ENCODE measurements at places on chromosomes 3 and 15.

GRCh38 chr15:63462088-63462487 is 42.3 kb upstream of the USP3 start:
- no peak for DNase-seq

- DNase-seq: no peak
Observed at GRCh38 chr3:106067711-106068110, 198.9 kb upstream of the CBLB start.

DNA sequence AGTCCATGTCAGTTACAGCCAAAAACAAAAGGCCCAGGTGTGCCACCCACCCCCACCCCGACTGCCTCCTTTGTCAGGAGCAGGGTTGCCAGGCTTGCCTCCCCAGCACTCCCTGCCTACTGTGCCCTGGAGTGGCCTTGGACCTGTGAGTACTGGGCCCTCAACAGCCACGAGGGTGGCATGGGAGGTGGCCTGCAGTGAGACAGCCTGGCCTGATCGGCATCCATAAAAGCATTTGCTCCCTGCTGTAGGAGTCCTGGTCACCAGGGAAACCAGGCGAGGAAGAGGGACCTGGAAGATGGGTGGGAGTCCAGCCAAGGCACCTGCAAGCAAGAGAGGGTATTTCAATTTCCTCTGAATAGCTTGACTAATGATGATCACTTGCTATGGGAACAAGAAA is 56.4 kb upstream of the KCNMB2 start:
- no peak for DNase-seq

DNA sequence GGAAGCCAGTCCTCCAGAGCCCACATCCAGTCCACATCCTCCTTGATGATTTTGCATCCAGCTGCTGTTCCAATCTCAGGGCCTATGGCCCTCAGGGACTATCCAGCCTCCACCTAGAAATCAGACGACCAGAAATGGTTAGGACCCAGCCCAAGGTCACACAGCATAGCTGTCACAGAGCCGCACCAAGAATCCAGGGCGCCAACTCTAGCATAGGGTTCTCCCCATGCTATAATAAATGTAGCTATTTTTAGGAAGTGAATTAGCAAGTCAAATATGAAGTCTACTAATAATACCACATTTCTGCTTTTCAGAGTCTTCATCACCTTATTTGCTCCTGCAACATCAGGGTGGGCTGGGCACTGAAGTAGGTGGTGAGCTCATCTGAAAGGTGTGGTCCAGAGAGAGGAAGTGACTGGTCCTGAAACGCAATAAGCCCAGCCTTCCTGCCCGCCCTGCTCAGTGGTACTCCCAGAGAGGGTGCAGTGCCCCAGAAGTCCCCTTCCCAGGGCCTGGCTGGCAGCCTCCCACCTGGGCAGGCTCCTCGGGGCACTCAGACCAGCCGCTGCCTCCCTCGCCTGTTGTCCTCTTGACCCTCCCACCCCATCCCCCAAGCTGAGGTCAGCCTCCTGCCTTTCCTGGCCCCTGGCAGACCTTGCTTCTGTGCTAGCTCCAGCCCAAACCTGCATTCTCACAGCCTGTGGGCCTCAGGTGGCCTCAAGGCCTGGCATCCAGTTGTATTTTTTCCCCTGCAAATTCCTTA is 17.6 kb upstream of the CYP11A1 start:
- DNase-seq: no peak

DNA sequence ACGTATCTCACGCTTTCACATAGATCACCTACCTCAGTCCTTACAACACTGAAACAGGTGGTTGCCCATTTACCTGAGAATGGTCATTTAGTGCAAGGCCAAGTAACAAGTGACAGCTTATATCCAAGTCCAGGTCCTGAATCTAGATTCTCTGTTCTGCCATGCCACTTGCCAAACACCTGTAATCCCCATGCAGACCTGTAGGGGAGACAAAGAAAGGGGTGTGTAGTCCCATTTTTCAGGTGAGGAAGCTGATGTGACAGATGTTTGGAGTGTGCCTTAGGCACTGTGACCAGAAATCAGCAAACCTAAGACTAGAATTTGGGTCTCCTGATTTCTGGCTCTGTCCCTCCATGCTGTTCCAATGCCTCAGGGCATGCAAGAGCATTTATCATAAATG is 12.7 kb downstream of the ZNF35 start:
- no peak for DNase-seq

- DNase-seq: no peak
Observed at GRCh38 chr3:135556174-135556573, 409.4 kb upstream of the PPP2R3A start.

DNA sequence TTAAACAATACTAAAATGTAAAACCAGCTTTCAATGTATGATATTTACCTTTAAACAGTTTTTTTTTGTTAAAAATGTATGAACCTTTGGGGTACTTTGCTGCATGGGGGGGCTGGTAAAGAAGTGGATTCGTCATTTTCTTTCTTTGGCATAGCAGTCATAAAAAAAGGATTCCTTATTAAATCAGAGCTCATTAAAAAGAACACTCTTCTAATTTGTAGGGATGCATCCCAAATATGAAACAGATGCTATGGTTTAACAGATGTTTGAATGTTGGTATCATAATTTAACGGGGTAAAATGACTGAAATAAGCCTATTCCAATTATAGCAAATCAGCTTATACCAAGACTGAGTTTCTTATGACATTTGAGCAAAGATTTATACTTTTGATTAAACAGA is 234.4 kb downstream of the BBX start:
- no peak for DNase-seq

DNA sequence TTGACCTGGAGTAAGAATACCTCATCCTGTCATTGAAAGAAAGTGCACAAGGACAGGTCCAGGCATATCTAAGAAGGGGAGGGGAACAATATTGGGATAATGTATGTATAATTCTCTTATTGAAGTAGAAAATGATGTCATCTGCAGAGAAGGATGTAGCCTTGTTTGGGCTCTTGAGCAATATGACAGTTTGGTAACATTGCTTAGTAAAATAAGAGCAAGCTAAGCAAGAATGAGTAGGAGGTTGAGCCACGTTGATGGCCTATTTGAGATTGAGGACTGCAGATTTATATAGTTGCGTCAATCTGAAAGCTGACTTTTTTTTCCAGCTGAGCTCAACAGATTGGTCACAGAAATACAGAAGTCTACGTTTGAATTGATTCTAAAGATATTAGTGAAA is 145.2 kb downstream of the FILIP1L start:
- DNase-seq: no peak

DNA sequence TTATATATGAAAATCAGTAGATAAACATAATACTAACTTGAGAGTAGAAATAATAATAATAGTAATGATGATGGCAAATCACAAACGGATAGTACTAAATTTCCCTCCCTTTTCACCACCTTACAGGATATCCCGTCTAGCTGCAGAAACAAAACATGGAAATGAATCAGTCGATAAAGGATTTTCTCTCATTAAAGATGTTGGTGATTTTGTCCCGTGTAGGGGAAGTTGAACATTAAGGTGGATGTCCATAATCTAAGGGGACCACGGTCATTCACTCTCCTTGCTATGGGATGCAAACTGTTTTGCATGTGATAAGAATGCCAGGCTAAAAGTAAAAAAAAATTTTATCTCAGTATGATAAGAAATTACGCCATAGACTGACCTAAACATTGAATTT is 1027.7 kb upstream of the NR2F2 start:
- no peak for DNase-seq

GRCh38 chr3:102162251-102162650 is 272.6 kb upstream of the ZPLD1 start:
- no peak for DNase-seq

GRCh38 chr3:121883507-121883906 is 10.7 kb upstream of the SLC15A2 start:
- DNase-seq: no peak

DNA sequence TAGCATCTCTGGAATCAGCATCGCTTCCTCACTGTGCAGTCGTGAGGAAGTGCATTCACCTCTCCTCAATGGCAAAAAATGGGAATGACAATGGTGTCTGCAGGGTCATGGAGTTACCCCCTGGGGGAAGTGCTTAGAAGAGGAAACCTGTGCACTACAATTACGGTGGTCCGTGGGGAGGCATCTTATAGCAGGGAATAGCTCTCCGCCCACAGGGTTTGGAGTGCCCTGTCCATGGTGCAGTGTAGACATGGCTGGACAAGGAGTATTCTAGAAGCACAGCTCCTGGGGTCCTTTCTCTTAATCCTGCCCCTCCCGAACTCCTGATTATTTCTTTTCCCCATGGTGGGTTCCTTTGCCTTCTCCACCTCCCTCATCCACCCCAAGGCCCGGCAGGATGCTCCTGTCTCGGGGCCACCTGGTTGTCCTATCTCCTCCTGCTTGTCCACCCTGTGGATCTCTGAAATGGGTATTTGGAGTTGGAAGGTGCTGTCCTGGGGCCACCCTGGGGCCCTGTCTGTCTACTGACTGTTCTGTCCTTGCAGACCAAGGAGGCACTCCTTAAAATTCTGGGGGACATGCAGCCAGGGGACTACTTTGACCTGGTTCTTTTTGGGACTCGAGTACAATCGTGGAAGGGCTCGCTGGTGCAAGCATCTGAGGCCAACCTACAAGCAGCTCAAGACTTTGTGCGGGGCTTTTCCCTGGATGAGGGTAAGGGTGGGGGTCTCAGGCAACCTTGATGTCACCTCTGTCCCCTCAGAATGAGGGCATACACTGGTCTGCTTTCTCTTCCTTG is 5.2 kb downstream of the ITIH1 start:
- no peak for DNase-seq

- no peak for DNase-seq
Observed at GRCh38 chr15:60568914-60569391, 90.0 kb upstream of the ICE2 start.

- DNase-seq: no peak
Observed at GRCh38 chr3:107925851-107926250, 165.0 kb downstream of the CD47 start.

DNA sequence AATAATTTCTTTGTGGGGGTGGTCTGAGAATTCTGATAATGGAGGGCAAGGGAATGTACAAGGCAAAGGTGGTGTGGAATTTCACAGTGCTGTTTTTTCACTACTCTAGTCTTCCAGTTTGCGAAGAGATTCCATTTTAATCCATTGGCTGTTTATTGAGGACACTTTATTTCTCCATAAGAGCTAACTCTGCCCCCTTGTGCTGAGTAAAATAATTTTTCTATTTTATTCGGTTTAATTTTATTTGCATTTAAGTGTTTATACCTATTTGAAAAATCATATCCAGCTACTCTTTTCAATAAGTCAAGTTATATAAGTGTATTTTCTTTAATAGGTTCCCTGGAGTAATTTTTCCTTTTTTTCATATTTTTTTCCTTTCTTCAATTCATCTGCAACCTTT is 840.1 kb downstream of the TUSC7 start:
- DNase-seq: no peak

DNA sequence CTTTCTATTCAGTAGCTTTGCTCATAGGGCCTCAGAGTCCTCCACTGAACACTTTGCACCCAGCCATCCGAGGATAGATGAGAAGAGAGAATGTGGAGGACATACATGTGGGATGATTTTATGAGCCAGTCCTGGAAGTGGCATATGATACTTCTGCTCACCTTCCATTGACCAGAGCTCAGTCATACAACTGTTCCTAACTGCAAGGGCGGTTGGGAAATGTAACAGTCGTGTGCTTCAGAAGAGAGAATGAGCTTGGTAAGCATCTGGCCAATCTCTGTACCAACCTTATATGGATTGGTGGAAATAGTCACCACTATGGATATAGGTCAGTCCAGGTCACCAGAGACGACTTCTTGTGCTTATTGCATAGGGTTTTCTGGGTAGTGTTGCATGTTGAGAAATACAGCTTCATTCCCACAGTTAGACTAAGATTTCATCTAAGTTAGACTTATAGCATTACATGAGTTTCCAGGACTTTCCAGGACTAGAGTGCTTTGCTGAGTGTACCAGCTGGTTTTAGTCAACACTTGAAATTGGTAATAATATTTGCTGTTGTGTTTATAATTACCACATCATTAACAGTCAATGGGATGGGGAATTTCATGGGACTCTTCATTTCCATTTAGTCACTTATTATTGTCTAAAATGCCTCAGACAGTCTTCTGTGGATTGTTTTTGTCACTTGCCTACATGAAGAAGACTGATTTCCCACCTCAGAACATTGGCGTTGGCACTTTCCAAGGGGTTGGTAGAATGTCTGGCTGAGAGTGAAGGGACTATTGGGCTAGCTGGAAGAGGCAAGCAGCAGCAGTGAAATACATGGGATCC is 214.5 kb upstream of the ROPN1 start:
- DNase-seq: no peak

- no peak for DNase-seq
Observed at GRCh38 chr3:196737655-196738054, 2.0 kb upstream of the PAK2 start.

GRCh38 chr3:49704629-49705028 is 14.9 kb downstream of the AMIGO3 start:
- DNase-seq: no peak

GRCh38 chr15:74332611-74333010 is 34.8 kb downstream of the CYP11A1 start:
- DNase-seq: no peak

GRCh38 chr15:90401495-90401894 is 13.5 kb downstream of the IQGAP1 start:
- DNase-seq: no peak

GRCh38 chr15:32119694-32120330 is 89.5 kb downstream of the CHRNA7 start:
- no peak for DNase-seq

DNA sequence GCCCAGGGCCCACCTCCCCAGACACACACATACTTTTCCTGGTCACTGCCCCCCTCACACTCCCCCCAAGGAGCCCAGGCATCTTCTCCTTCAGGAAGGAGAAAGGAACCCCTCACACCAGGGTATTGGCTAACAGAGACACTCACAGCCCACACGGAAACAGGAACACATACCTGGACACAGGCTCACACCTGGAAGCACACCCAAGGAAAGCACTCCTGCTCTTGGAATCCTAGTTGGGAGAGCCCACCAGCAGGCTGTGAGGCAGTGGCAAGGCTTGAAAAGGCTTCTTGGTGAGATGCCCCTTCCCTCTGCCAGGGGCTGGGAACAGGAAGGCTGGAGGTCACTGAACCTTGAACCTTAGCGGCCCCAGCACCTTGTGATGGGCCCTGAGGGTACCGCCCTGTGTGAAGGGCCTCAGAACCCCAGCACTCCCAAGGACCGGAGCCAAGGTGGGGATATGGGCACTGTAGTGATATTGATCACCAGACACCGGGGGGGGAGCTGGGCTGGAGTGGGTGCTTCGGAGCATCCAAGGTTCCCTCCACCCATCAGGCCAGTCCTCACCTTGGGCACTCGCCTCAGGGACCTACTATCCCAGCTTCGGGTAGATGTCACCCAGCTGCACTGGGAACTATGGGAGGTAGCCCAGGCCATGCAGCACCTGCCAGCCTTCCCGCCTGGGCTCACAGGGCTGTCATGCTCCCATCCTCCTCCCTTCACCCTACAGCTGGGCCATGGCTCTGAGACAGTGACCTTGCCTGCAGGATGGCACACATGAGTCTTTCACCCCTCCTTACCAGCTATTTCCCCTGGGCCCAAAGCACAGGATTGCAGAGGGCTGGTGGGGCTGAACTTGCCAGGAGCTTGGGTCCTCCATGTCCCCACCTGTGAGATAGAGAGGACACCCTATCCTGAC is 16.4 kb downstream of the MYL3 start:
- no peak for DNase-seq

Measured in KG1 (cell line).